Fibroblast of the aortic adventitia (primary cell): ENCODE measurements at places on chromosomes 1 and 21.

- DNase-seq = no peak
Measured at GRCh38 chr1:245258271-245258920, 103.6 kb downstream of the KIF26B start.

DNA sequence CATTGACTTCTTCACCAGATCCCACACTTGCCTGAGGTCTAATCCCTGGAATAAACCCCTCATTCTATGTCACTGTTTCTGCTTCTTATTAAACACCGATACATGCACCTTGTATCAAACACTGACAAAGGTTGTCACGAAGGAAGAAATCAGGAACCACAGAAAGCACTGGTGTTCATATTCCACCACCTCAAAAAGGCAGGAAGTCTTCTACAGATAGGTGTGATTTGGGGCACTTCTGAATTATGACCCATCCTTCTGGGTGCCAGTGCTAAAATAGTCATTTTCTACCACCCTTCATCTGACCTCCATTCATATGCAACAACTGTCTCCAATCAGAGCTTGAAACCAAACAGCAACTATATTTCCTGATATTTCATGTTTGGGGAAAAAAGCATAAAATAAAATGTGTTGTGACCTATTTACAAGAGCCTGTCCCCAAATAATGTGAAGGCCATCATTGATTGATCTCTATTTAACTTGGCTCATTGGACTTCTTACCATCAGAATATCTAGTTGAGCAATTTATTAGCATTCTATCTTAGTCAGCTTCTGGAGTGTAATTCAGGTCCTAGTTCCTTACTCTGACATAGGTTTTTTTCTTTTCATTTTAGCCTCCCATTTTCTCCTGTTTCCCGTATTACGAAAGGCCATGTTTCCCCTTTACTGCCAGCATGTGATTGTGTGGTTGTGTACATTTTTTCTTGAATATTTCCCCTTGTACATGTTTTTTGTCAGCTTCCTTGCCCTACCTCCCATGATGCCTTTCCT is 43.1 kb downstream of the DUSP10 start:
- DNase-seq = peak; percentile 26

DNA sequence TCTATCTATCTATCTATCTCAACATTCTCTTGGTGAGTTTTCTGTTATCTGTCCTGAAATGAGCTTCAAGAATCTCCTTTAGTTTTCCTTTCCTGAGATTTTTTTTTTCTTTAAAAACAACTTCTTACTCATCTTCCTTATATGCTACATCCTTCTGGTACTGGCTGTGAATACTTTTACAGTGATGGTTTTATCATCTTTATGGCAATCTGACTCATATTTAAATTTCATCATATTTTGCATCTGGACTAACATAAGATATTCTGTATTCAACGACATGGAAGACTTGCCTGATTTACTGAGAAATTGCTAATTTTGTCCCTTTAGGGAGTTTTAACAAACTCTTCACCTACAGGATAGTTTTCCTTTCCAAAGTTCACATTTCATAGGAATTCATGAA is 33.0 kb downstream of the PDE4B start:
- peak; percentile 54 for DNase-seq

DNA sequence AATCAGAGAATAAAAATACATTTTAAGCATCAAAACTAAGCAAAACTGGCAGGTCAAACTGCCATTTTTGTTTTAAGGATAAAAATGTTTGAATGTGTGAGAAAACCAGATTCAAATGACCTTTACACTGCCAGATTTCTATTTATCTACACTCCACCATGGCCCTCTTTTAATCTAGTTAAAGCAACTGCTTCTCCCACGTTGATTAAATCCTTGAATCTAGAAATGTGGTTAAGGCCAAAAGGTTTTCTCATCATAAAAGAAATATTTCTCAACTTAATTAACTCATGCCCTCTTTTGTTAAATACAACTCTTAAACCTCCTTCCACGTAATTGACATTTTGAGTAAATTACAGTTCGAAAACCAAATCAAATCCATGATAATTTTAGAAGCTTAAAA is 15.0 kb downstream of the EGLN1 start:
- no peak for DNase-seq

- DNase-seq = peak; percentile 68
Measured at GRCh38 chr1:7770997-7771822, at the start of gene VAMP3. Gene VAMP3 (plus strand): TSS chr1:7771296. CDS start chr1:7771384, 88 bp downstream.

- peak; percentile 16 for DNase-seq
Measured at GRCh38 chr1:230977761-230978490, 735 bp downstream of the TTC13 start.

DNA sequence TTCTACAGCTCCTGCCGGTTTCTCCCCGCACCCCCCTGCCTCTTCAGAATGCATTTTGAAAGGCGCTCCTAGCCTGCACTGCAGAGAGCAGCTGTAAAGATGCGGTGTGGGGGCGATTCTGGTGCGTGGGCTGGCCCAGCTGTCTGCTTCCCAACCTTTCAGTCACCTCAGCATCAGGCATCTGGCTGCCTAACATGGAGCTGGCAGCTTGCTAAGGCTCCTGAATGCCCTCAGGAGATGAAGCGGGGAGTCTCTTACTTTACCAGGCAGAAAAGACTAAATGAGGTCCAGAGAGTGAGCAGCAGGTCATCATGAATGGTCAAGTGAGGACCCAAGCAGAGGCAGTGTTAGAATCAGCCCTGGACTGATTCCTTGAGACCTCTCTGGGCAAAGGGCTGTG is 8.7 kb downstream of the IER5 start:
- DNase-seq = no peak

GRCh38 chr1:31576743-31577455 is 584 bp downstream of the TINAGL1 start:
- DNase-seq = no peak

DNA sequence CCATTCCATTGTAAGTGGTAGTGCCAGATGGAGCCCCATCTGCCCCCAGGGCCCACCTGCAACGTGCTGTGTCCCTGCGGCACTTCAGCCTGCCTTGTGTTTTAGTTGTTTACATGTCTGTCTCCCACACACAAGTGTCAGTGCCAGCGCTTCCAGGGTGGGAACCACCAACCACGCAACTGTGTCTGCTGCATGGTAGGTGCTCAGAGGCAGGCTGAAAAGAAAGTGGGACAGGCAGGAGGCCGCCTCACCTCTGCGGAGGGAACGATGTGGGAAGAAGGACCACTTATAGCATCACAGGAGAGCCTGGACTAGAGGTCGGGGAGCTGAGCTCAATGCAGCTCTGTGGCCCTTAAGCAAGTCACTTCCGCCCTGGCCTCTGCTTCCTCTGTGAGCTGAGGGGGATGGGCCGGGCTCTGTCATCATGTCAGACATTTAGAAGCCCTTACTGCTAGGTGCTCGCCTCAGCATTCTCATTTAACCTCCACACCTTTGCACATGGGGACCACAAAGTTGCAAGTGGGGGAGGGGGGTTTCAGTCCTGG is 17.9 kb downstream of the SLC9A1 start:
- DNase-seq = no peak

DNA sequence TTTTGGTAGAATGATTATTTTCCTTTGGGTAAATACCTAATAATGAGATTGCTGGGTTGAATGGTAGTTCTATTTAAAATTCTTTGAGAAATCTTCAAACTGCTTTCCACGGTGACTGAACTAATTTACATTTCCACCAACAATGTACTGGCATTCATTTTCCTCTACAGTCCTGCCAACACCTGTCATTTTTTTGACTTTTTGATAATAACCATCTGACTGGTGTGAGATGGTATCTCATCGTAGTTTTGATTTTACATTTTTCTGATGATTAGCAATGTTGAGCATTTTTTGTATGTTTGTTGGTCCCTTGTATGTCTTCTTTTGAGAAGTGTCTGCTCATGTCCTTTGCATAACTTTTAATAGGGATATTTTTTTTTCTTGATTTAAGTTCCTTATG is 23.5 kb downstream of the KCNK2 start:
- no peak for DNase-seq

- DNase-seq = no peak
Measured at GRCh38 chr1:177315261-177315660, 144.5 kb downstream of the BRINP2 start.

GRCh38 chr1:184590163-184590750 is 164.4 kb downstream of the EDEM3 start:
- no peak for DNase-seq

- no peak for DNase-seq
Measured at GRCh38 chr1:220550811-220551399, 23.0 kb downstream of the MARK1 start.

GRCh38 chr21:45747802-45748445 is 104.4 kb downstream of the PCBP3 start:
- DNase-seq = peak; percentile 47

GRCh38 chr1:225253784-225254183 is 174.1 kb downstream of the LBR start:
- no peak for DNase-seq

GRCh38 chr1:231822041-231822440 is 195.5 kb downstream of the DISC1 start:
- no peak for DNase-seq

DNA sequence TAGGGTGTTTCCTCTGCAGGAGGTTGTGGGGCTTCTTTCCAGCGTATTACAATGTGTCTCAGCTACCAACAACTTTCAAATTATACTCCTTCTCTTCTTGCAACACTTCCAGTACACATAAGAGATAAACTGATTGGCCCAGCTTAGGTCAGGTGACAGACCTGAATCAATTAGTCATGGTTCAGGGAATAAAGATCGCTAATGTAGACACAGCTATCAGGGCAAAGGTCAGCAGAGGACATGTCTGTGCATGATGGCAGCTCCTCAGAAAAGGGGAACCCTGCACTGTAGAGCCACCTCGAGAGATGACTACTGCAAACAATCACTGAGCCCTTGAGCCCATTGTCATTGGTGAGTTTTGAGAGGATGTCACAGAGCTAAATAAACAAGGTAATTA is 36.8 kb upstream of the PKN2 start:
- no peak for DNase-seq

- peak; percentile 32 for DNase-seq
Measured at GRCh38 chr1:194024659-194025058, 838.2 kb upstream of the B3GALT2 start.
